NCI-H146 (cell line): ENCODE measurements at places on chromosomes 6 and 20.

DNA sequence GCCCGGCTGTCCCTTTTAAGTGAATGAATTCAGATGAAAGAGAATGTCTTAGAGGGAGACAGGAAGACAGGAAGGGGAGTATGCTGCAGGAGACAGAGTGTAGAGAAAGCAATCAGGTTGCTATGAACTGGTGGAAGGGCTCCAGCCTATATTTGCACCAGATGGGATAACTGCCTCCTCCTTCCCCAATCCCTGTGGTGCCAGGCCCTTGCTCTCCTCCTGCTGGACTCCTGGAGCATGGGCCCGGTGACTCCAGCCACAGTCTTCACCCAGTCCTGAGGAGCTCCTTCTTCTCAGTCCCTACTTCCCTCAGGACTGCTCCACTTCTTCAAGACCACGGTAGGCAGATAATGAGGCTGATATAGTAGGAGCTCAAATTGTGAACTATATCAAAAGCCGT is 91.8 kb downstream of the TMEM200A start:
- no peak for DNase-seq

DNA sequence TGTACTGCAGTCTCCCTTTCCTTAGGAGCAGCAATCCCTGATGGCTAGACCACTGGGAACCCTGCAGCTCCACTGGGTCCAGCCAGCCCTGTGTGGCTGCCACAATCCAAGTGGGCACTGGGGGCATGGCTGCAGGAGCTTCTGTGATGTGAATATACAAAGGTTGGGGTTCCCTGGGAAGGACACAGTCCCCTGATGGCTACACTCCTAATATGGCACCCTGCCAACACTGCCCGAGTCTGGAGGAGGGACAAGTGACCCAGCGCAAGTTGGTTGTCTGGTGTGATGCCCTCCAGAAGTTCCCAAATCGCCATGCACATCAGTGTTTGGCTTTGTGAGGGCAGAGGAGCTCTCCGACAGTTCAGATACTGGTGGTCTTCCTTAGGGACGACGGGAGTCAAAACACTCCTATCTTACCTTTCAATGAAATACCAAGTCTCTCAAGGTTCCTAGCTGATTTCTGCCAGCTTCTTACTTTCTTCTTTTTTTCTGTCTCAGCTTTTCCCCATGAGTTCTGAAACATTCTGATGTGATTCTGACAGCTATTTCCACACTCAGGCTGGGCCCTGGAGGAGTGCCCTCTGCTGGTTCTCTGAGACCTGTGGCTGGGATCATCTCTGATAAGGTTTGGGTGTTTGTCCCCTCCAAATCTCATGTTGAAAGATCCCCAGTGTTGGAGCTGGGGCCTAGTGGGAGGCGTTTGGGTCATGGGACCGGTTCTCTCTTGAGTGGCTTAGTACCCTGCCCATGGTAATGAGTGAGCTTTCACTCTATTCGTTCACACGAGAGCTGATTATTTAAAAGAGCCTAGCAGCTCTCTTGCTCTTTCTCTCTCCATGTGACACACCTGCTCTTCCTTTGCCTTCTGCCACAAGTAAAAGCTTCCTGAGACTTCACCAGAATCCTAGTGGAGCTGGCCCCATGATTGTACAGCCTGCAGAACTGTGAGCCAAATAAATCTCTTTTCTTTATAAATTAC is 15.5 kb upstream of the ZFP57 start:
- peak; percentile 31 for DNase-seq

DNA sequence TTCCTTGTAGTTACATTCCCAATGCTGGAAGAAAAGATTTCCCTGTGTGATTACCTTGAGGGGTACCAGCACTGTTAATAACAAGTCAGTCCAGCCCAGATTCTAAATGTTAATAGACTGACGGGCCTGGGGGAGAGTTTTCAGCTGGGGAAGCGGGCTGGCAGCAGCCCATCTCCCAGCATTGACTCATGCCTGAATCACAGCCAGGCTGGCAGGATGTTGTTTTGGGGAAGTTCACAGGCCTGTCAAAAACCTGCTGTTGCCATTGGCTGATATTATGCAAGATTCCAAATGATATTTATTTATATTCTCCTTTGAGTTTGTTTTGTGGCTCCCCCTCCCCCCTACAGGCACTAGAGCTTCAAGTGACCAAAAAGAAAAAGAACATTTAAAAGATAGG is 213.9 kb upstream of the CNR1 start:
- no peak for DNase-seq

DNA sequence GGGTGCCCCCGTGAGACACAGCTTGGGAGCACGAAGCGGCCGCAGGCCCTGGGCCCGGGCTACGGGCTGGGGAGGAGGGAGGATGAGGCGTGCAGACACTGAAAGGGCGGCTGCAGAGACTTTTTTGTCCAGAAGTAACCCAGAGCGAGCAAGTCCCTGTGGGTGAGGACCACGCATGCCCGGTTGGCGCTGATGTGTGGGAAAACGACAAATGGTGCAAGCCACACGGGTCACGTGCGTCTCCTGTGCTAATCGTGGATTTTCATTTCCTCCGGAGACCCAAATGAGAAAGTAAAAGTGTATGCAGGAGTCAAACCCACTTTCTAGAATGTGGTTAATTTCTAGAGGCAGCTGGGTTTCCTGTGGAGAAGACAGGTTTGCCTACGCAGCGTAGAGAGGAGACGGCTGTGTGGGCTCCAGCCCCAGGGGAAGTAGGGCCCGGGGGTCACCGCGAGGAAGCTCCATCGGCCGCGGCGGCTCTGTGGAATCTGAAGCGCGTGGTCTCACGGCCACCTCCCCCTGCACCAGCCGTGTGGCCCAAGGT is 19.0 kb downstream of the DLL1 start:
- no peak for DNase-seq
